ENCODE measurements at places on chromosomes 5 and 9. TPM values are rescaled to one million over a fixed set of nuclear protein-coding genes. Genes with fewer than 3 reads are reported as not detected.

GRCh38 chr5:74328221-74328630, 312.3 kb downstream of the ENC1 start:
- DNase-seq, result no peak

DNA sequence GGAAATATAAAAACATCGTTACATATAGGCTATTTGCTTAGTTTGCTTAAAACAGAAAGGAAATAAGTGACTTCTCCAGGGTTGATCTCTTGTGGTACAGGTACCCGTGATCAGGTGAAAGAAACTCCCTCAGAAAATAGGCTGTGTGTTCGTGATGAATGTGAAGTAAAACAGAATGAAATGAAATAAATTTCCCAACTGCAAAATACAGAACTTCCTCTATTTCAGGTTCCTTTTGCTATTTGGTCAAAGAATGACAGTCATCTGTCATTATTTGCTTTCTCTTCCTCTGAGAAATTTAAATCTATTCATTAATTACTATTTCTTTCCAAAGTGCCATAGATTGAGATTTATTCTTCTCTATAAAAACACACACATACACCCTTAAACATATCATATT, 408.1 kb downstream of the FAM170A start:
- DNase-seq, result no peak

PKD2L2 gene
- not detected for total RNA-seq

- DNase-seq, result no peak
Measured at GRCh38 chr9:74322661-74323314, 174.3 kb upstream of the RORB start.

MORN5 gene
- not detected for total RNA-seq

GRCh38 chr5:131488463-131488862, 146.6 kb downstream of the RAPGEF6 start:
- DNase-seq, result no peak

DNA sequence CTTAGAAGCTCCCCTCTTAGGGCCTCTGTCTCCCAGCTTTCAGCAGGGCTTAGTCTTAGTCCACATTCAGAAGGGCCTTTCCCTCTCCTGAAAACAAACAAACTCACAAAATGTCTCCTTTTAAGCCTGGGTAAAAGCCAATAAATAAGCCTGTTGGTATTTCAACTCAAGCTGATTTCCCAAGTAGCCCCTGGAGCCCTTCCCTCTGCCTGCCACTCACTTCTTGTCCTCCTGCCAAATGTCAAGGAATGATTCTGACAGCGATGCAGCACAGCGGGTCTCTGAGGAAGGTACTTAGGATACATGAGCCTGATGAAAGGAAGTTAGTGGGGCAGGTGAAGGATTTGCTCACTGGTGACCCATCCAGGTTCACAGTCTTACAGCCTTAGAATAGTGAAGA, 210.5 kb downstream of the PJA2 start:
- DNase-seq, result no peak

NSMF gene
- 51.1 TPM for total RNA-seq

MSMP gene
- total RNA-seq, result 1.6 TPM

DNA sequence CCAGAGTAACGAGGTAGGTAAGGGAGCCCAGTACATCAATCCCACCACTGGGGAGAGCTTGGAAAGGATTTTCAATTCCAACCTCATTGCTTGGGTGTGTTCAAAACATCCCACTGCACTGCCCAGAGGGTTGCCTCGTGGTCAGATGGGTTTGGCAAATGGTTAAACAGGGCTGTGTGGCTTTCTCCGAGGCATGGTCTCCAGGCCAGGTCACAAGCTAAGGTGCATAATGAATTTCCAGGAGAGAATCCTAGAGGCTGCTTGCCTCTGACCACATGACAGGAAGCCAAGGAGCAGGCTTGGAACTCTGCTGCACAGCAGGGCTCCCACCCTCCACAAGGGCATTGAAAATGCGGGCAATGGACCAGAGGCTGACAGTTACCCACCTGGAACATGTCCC, 51.6 kb downstream of the DAP start:
- DNase-seq, result no peak

PAEP gene
- not detected for total RNA-seq

PTGDS gene
- total RNA-seq, result 56.6 TPM

DNA sequence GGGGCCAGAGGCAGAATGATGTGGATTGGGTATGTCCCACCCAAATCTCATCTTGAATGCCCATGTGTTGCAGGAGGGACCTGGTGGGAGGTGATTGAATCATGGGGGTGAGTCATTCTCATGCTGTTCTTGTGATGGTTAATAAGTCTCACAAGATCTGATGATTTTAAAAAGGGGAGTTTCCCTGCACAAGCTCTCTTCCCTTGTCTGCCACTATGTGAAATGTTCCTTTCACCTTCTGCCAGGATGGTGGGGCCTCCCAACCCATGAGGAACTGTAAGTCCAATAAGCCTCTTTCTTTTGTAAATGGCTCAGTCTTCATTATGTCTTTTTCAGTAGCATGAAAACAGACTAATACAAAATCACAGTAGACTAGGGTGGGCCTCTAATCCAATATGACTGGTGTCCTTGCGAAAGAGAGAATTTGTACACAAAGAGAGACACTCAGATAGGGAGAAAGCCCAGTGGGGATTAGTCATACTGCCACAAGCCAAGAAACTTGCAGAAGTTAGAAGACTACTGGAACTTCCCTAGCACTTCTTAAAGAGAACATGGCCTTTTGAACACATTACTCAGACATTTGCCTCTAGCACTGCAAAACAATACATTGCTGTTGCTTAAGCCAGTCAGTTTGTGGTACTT, 68.4 kb downstream of the ANXA1 start:
- no peak for DNase-seq

GRCh38 chr9:136051837-136052471, 43.1 kb downstream of the NACC2 start:
- DNase-seq, result no peak

DNA sequence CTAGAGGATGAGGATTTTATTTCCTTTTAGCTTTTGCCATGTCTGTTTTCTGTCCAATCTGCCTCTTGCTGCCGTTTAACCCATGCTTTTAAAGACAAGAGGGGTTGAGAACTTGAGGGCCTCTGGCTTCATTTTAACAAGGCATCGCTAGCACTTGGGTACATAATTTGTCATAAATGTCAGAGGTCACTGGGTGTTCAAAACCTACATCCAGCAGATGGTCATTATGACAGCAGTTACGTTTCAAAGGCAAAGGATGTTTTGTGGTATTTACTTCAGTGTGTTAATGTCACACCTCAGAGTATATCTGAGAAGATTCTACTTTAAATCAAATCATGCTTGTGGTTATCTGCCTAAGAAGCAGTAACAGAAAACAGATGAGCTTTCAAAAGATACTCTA, 918.3 kb downstream of the NR2F1-AS1 start:
- DNase-seq, result no peak

DNA sequence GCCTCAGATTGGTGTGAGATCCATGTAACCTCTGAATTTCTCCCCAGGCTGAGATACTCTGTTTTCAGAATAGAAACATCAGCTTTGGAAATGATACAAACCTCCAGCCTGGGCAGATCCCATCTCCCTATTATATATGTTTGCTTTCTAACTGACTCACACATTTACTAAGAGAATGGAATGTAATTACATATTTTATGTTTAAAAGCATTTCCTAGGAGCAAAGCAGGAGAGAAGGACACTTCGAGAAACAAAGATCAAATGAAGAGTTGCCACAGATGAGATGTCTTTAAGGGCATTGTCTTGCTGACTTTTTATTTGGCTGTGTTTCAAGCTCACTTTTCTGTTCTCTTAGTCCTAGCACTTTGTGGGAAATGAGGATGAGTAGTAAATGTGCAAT, 96.3 kb downstream of the CDH18 start:
- no peak for DNase-seq

NTRK2 gene
- 0.13 TPM for total RNA-seq

PCDHB8 gene
- not detected for total RNA-seq

- DNase-seq, result no peak
Measured at GRCh38 chr5:6377582-6377904, 804 bp downstream of the MED10 start.

GRCh38 chr5:139181835-139182452, 16.2 kb downstream of the SIL1 start:
- no peak for DNase-seq

DNA sequence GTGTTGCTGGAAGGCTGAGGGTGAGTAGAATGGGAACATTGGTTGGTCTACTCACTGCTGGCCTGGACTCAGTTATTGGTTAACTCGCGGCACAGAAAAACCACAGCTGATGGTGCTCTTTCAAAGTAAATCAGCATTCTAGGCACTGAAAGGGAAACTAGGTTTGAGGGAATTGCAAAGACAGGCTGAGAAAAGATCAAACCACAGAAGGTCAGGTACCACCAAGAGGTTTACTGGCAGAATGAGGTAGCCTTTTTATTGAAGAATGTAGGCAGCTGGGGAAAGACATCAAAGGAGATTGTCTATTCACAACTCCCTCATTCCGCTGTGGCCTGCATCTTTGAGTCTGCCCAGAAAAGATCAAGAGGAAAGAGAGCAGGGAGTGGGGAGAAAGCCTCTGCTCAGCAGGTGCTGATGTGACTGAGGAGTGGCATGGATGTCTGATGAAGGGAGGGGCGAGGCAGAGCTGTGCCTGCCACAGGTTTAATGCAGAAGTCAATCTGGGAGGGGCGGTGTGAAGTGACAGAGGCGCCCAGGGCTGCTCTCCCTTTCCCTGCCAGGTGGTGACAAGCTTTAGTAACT, 255.5 kb downstream of the MAN2A1 start:
- no peak for DNase-seq

DNA sequence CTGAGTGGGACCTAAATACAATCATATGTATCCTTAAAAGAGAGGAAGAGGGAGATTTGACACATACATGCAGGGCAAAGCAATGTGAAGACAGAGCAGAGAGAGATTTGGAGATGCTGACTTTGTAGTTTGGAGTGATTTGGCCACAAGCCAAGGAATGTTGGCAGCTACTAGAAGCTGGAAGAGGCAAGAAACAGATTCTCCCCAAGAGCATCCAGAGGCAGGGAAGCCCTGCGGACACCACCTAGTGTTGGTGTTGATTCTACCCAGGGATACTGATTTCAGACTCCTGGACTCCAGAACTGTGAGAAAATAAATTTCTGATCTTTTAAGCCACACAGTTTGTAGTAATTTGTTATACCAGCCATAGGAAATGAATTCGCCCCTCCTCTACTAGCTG, 64.9 kb upstream of the OSMR start:
- no peak for DNase-seq

- DNase-seq, result no peak
Measured at GRCh38 chr5:68086857-68087256, 128.7 kb upstream of the PIK3R1 start.

Data from T-cell (primary cell).